ENCODE measurements at places on chromosomes 1 and 21. TPM values are rescaled to one million over a fixed set of nuclear protein-coding genes. Genes with fewer than 3 reads are reported as not detected.

The MASP2 gene
- total RNA-seq, result 0.09 TPM

The BRDT gene
- not detected for total RNA-seq

The CCDC17 gene
- 0.37 TPM for total RNA-seq

The EXTL1 gene
- not detected for total RNA-seq

The CDK18 gene
- total RNA-seq, result 1.0 TPM
